Activated CD8-positive, alpha-beta T cell treated with anti-CD3 and anti-CD28 coated beads for 36 hours (primary cell): ENCODE measurements at places on chromosomes 11 and 22. TPM values are rescaled to one million over a fixed set of nuclear protein-coding genes. Genes with fewer than 3 reads are reported as not detected.
A peak's percentile ranks its signal among the peaks of the same experiment; 100 is the strongest.

DNA sequence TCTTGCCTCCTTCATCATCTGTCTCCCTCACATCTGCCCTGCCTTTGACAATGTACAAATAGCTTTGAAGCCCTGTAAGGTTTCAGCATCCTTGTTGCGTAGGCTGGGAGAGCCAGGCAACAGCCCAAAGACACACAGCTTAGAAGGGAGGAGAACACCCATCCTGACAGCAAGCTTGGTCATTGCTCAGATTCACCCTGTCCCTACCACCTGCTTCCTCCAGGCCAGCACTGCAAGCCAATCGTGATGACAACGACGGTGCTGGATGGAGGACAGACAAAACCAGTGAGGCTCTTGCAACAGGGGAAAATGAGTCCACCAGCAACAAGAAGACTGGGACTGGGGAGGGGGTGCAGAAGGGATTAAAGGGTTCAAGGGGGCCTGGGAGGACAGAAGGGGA lies 32.9 kb upstream of the CD5 start:
- DNase-seq: no peak

- no peak for DNase-seq
Measured at GRCh38 chr11:21659961-21660360, 532.9 kb upstream of the ANO5 start.

- DNase-seq: peak; percentile 23
Measured at GRCh38 chr11:127345819-127346459, 345.4 kb upstream of the KIRREL3 start.

DNA sequence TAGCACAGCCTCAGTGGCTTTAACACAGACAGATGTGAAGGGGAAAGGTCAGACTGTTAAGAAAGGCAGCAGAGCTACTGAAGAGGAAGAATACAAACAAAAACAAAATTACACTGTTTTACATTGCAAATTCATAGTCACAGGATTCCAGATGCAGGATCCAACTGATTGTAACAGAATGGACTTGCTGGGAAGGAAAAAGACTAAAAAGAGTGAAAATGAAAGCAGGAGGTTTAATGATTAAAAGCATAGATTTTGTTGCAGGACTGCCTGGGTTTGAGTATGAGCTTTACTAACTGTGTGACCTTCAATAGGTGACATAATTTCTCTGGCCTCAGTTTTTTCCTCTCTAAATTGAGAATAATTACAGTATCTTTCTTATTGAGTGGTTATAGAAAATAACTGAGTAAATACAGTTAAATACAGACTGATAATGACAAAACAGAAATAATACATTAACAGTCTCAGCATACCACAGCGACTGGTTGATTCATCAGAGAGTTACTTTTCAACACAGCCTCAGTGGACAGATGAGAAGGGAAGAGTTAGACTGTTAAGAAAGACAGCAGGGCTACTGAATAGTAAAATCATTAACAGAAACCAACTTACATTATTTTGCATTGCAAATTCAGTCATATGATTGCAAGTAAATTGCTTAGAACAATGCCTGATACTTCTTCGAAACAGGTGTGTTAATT lies 704.2 kb upstream of the TENM4 start:
- no peak for DNase-seq

- peak; percentile 95 for DNase-seq
Measured at GRCh38 chr11:66317723-66318599, 1.1 kb upstream of the CD248 start.

DNA sequence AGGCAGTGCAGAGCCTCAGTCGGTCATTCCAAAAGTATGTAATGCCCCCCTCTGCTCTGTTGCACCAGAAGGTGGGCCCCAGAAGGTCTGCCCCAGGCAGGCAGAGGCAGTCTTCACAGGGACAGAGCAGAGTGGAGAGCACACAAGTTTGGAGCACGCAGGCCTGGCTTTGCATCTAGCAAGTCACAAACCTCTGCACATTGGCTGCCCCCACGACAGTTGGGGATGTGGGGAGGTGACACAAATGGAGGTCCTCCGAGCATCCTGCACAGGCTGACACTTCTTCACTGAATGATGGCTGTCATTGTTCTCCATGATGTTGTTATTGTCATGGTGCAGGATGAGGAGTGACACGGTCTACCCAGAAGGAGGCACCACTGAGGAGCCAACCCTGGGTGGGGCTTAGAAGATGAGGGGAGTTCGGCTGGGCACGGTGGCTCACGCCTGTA lies 11.9 kb downstream of the TOM1 start:
- no peak for DNase-seq

DNA sequence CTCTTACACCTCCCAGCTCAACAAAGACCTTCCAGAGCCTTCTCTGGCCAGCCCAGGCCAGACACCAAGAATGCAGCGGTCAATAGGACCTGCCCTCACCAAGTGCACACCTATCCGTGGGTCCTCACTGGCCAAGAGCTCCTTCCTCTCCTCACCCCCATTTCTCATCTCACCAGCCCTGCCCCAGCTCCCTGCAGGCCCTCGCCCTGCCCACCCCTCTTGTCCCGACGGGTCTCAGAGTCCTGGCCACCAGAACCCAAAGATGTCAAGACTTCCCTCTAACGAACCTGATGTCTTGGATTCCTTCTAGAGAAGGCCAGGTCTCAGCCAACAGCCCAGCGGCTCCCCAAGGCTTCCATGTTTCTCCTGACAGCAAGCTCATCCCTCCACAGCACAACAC lies 43.6 kb downstream of the IGF2 start:
- no peak for DNase-seq

DNA sequence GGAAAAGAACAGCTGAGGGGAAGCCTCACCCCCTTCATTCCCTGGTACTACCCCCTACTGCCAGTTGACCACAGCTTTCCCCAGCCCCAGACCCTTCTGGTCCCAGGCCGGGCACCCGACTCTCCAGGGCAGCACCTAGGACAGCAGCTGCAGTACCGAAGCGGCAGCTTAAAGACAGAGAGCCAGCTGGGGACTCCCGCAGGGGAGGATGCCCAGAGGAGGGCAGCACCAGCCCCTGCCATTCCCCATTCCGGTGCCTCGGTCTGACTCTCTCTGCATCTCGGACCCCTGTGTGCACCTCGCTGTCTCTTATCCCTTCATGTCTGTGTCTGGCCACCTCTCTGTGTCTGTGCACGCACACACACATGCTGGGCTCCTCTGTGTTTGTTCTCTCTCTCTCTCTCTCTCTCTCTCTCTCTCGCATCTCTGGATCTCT lies 9.4 kb downstream of the IGSF9B start:
- peak; percentile 83 for DNase-seq

DNA sequence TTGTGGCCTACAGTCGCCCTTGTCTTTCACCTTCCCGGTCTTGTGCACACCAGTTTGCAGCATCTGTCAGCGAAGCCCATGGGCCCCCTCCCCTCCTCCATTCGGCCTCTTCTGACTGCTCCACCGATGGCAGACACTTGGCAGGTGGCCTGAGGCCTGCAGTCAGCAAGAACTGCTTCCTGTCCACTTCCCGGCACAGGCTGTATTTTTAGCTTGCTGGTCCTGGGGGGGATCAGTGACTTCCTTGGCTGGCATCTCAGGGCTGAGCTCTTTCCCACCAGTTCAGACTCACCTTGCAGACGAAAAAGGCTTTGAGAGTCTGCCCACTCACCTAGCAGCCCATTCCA lies 106.4 kb downstream of the SYN3 start:
- no peak for DNase-seq

- DNase-seq: no peak
Measured at GRCh38 chr11:37804666-37805065, 1206.6 kb upstream of the RAG2 start.

- DNase-seq: no peak
Measured at GRCh38 chr11:130139401-130139800, 20.2 kb upstream of the ST14 start.

- no peak for DNase-seq
Measured at GRCh38 chr22:39132281-39132680, 20.2 kb downstream of the CBX7 start.

DNA sequence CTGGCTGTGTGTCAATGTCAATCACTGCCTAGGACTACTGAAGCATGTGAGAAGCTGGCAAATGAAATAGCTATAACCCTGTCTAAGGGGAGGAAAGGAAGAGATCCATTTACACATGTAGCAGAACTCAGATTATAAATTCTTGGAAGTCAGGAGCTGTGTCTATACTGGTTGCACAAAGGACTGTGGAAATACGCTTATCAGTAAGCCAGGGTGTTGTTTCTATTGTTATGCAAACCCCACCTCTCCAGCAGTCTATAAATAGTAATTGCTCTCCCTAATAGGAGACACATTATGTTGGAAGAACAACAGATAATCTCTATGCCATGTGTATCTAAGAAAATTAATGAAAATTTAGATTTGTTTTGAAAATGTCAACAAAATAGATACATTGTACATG lies 693.4 kb upstream of the CCDC90B start:
- DNase-seq: no peak

Gene DDI1
- total RNA-seq: not detected

Gene OLFML1
- total RNA-seq: not detected

Gene PIH1D2
- 0.67 TPM for total RNA-seq

Gene MS4A6A
- not detected for total RNA-seq
